ENCODE measurements at places on chromosomes 16 and 17.

GRCh38 chr17:72516772-72517399, 396.1 kb downstream of the SOX9 start:
- DNase-seq = no peak

DNA sequence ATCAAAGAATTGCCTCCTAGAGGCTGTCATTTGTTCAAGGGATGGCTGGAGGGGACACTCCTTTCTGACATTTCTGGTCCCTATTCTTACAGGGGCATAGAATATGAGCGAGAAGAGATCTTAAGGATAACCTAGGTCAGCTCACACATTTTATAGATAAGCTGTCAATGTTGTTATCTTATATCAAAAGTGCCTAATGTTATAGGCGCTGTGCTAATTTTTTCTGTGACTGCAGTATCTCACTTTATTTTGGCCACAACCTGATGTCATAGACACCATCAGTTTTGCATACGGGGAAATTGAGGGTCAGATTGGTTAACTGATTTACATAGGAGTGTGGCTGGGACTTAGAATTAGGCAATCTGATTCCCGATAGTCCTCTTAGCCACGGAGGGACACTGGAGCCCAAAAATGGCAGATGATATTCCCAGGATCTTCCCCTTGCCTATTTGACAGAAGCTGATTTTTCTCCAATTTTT, 1.2 kb downstream of the CPD start:
- no peak for DNase-seq

DNA sequence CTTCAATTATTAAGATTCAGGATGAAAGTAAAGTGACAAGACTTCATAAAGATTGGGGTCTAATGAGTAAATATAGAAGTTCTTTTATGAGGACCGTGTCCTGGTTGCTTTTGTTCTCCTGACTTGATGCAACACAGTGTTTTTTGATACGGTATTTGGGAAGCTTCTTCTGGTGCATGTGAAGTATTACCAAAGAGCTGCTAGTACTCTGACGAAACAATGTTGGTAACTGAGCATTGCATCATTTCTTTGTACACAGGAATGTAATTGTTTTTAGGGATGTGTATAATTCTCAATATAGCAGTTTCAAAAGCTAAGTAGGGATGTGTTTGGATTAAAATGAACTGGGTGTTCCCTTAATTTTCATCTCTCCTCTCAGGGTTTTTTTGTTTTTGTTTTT, 15.9 kb downstream of the KPNB1 start:
- DNase-seq = no peak

DNA sequence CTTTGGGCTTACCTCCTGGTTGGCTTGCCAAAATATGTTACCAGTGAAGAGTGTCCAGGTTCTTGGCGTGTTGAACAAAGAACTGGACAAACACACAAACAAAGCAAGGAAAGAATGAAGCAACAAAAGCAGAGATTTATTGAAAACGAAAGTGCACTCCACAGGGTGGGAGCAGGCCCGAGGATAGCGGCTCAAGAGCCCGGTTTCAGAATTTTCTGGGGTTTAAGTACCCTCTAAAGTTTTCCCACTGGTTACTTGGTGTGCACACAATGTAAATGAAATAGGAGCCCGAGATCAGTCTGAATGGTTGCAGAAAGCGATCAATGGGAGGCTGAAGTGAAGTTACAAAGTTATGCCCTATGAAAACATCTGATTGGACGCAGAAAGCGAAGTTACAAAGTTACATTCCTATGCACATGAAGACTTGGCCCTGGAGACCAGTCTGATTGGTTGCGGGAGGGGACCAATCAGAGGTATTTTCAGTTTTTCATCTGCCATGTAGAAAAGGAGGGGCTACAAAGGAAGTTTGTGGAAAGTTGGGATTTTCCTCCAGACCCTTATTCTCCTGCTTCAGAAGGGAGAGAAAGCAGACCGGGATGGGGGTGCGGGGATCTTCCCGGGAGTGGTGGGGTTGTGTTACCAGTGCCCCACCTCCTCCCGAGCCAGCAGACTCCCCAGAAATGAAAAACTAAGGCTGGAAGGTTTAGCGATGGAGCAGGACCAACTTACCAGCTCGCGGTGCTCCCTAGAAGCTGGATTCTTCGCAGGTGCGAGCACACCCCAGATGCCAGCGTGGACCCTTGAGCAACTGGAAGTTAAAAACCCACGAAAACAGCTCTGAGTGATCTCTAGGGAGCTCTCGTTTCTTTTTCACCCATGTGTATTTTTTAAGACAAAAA, at the start of gene SLFN12:
TSS of gene SLFN12 (minus strand) at position 325 of the 899 bp plus-strand sequence. CDS start 9,472 bp downstream, outside the sequence.
- DNase-seq = no peak

DNA sequence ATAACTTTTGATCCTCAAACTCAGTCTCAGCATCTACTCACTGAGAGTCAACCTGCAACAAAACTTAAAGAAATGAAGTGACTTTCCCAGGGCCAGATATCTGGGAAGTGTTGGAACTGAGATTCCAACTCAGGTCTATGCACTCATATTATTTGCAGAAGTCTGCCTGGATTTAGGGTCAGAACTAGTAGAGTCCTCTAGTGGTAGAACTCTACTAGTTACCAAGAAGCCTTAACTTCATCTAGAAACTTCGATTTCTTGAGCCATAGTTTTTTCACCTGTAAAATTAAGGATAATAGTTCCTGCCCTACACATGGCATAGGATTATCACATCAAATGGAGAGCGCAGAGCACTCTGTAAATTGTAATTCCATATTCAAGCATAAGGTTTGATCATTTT, 23.4 kb upstream of the KRT24 start:
- no peak for DNase-seq

DNA sequence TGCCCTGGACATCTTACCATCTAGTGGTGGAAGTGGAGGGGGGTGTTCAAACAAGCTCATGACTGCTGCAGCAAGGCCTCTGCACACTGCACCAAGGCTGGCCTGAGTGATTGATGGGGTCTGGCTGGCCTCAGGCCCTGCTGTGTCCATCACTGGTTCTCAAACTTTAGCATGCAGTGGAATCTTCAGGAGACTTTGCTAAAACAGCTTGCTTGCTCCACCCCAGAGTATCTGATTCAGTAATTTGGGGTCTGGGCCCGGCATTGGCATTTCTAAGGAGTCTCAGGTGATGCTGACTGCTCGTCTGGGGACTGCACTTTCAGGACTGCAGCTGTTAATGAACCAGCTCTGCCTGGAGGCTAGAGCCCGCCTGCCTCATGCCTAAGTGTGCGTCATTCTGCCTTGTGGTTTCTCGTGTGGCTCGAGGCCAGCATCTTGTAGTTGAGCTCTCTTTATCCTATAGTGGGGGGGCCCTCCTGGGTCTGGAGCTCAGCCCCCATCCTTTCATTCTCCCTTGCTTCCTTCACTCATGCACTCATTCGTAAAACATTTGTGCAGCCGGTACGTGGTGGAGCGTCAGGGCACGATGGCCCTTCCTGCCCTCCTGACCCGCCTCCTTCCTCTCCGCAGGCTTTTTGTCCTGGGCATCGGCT, 4.1 kb downstream of the MGAT5B start:
- no peak for DNase-seq

DNA sequence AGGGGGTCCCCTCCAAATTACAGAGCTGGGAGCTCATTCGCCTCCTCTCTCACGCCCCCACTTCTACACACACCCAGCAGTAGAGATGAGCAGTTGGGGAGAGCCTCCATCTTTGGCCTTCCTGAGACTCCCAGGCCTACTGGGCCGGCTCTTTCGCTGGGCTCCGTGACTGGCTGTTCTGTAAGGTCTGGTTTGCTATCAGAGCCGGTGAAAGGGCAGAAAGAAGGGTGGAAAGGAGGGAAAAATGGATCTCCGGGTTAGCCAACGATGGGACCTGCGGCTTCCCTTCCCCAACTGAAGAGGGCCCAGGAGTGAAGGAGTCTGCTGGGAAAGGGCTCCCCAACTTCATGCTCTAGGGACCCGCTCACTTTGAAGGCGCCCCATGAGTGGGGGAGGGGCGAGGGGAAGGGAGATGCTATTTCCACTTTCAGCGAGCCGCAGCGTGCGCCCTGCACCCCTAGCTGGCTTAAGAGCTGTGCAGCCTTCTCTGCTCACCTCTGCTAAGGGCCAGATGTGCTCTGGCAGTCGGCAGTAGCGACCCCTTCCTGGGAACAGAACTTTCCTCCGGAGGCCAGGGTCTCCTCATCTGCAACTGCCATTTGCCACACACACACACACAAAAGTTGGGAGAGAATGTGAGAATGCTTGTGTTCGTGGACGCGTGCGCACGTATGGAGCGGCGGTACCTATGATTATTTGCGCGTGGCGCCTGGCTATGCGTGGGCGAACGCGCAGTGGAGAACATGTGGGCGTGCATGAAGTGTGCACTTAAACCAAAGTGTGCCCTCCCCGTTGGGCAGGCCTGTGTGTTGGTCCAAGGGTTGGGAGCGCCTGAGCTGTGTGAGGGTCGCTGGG, 2.9 kb upstream of the FOXF1 start:
- DNase-seq = no peak

DNA sequence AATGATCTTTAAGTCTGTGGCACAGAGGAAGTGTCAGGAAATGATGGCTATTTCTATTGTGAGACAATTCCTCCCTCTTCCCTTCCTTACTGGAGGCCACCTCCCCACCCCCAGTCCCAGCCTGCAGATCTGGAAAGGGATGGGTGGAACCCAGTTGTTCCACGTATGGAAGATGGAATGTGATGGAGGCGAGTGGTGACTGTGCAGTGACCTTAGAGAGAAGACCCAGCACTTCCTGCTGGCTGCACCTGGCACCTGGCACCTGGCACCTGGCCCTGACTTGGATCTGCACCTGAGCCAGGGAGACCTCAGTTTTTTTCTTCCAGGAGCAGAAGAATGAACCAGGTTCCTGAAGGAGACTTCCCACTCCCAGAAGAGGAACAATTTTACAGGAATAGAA, 33.0 kb upstream of the TMC5 start:
- no peak for DNase-seq

DNA sequence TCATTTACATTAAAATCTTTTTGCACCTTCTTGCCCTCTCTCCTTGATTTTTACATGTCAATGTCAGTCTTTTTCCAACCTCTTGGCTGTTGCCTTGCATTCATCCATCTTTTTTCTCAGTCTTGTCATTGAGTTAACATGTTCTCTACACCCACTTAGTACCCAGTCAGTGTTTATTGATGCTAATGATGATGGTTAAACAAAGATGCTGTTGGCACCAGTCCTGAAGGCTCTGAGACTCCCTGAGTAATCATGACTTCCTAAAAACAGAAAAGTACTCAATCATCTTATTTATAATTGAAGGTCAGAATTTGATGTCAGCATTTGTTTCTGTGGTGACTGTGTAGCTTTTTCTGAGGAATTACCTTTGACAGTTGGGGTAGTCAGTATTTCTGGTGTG, 104.5 kb downstream of the NLK start:
- no peak for DNase-seq

DNA sequence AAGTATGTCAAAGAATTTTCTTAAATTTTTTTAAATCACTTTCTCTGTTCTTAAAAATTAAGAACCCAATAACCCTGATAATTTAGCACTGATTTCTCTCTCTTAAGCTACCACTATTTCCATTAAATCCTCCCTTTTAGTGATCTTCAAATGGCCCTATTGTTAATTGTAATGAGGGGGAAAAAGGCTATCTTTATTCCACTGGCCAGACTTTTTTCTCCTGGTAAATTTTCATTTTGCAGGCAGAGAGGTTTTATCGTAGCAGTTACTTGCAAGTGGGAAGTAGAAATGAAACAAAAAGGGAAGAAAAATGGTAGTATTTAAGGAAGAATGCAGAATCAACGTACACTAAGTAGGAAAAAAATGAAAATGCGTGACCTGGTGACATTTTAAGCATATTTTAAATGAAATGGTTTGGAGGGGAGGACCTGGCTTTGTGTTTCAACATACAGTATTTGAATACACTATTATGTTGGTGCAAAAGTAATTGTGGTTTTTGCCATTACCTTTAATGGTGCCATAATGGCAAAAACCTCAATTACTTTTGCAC, 224.9 kb downstream of the TANC2 start:
- DNase-seq = no peak

- no peak for DNase-seq
Observed at GRCh38 chr16:4548124-4548523, 8.0 kb upstream of the C16orf96 start.

- no peak for DNase-seq
Observed at GRCh38 chr16:81204798-81205680, 33.5 kb upstream of the BCO1 start.

DNA sequence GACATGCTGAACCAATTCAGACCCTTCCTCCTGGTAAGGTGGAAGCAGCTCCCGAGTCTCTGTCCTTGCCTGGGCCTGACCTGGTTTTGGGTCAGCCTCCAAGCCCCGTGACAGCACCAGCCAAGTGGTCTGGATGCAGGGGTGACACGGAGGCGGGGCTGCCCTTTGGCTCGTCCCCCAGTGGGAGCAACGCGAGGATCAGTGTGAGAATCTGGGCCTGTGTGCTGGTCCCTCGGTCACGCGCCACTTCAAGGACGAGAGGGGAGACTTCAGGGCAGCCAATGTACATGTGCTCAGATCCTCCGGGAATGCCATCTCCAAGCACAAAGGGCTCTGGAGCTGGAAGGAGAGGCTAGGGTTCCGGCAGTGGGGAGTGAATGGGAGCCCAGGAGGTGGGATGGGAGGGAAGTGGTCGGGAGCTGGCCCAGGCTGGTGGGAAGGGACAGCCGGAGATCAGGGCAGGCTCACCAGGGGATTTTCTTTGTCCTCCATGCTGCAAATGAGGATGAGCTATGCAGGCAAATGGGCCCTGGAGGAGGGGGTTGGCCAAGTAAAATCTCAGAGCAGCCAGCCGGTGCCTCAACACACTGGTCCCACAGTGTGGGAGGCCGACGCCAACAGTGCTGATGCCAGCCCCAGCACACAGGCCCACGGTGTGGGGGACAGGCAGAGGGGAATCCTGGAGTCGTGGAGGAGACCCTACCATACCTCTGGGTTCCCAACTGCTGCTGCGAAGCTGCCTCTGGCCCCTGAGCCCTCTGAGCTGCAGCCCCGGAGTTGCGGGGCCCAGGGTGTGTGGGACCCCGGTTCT, 4.2 kb upstream of the NDRG4 start:
- no peak for DNase-seq
